Activated T-cell treated with anti-CD3 and anti-CD28 coated beads for 1 hour (primary cell): ENCODE measurements at places on chromosomes 5 and 9.

GRCh38 chr5:133828722-133829121 lies 139.7 kb downstream of the C5orf15 start:
- DNase-seq, result no peak

DNA sequence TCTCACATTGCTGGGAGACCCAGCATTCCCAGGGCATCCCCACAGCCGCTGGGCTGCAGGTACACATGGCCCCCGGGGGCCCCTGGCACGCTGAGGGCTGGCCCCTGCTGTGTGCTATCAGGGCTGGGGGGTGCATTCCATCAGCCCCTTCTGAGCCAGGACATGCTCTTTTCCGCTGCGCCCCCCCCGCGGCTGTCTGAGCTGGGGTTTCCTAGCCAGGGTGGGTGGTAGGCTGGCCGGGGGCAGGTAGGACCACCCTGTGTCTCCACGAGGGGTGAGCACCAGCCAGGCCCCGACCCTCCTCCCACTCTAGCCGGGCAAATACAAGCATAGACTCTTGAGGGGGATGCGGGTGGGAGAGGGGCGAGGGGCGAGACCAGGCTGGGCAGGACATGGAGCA lies 58.1 kb upstream of the FCN2 start:
- DNase-seq, result no peak

DNA sequence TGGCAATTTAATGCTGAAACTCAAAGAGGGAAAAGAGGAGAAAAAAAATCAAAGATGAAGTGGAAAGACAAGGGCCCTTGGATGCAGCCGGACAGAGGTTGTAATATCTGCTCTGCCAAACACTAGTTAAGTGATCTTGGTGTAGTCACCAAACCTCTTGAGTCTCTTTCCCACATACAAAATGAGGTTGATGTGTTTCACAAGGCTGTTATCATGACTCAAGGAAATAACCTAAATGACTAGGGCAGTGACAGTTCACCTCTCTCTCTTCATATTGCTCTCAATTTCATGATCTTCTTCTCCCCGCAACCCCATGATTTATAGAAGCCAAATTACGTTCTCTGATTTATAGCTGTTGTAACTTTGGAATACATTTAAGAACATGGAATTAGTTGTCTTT lies 44.9 kb downstream of the PIK3R1 start:
- DNase-seq, result no peak

DNA sequence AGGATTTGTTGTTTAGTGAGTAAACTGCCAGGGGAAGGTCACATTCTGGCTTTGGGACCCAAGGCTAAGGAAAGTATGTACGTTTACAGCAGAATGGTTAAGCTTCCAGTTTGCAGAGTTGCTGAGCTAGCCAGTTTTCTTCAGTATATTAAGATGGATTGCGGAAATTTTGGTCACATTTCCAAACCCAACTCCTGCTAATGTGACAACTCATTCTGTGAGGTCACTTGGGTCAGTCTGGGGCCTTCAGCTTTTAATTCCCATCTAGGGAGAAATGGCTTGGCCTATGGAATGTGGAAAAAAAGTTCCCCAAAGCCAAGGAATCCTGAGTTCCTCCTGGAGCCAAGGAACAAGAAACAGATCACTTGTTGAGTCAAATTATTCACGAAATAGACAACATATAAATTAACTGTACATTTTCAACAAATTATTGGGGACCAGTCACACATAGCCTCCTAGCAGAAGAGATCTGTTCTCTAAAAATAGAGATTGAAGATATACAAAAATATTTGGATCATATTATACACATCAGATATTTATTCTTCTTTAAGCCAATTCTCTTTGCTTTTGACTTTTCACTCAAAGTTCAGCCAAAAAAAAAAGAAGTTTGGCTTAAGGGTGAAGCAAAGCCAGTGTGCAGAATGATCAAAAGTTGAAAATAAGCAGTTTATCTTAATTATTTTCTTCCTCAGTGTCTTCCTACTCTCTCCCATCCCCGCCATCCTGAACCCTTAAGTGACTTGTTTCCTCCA lies 8.8 kb downstream of the KCNV2 start:
- no peak for DNase-seq

GRCh38 chr5:87746341-87746740 lies 333.6 kb upstream of the CCNH start:
- no peak for DNase-seq

DNA sequence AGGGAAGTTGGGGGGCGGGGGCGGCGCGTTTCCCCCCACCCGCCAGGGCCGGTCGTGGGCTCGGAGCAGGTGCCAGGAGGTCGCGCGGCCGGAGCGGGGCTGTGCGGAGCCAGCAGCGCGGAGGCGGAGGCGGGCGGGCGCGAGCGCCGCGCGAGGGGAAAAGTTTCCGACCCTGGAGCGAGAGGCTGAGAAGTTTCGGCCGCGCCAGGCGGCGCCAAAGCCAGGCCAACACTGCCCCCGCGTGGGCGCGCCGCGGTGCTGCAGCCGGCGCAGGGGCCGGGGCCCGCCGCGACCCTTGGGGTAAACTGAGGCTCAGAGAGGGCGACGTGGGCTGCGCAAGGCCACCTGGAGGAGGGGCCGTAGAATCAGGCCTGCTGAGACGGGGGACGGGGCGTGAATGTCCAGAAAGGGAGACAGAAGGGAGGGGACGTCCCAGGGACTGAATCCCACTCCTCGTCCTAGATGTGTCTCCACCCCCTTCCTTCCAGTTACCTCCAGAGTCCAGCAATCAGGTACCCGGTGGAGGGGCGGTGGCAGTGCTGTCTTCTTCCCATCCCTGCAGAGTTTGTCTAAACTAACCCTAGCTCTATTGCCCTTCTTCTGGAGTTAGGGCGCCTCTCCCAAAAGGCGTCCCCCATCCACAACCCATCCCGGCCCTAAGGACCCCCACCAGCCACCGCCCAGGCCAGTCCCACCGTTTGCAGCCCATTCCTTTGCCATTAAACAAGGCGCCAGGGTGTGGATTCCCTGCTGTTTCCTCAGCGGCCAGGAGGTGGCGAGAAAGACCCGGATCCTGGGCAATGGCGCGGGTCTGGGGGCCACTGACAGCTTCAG lies 10.2 kb downstream of the C9orf50 start:
- peak; percentile 64 for DNase-seq

DNA sequence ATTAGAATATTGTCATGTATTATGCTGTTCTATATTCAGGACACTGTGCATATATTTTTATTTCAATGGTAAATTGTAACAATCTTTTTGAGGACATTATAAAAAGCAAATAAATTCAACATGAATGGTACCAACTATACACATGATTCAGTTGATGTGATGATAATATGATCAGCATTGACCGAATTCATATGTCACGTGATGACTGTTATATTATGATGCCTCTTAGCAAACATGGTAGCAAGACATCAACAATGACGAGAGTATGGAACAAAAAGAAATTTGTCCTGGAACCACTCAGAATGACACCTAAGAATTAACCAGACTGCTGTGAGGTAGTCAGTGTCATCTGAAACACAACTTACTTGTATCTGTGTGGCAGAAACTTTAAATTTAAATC lies 161.5 kb upstream of the OR13F1 start:
- no peak for DNase-seq

DNA sequence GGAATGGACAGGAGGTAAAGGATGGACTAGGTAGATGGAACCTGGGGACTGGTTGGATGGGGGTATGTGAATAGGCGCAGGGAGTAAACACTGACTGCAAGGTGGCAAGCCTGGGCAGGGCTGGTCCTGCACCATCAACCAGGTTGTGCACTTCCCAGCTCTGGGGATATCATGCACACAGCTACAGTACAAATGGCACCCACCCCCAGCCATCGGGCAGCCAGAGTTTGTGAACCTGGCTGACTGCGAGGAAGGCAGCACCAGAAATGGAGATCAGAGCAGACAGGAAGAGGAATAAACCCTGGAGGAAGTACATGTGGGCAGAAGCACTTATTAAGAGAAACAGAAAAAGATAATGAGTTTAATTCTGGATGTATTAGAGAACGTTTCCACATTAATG lies 229.1 kb downstream of the ESM1 start:
- DNase-seq, result no peak

- DNase-seq, result no peak
Observed at GRCh38 chr5:103208460-103208859, 50.1 kb upstream of the MACIR start.

DNA sequence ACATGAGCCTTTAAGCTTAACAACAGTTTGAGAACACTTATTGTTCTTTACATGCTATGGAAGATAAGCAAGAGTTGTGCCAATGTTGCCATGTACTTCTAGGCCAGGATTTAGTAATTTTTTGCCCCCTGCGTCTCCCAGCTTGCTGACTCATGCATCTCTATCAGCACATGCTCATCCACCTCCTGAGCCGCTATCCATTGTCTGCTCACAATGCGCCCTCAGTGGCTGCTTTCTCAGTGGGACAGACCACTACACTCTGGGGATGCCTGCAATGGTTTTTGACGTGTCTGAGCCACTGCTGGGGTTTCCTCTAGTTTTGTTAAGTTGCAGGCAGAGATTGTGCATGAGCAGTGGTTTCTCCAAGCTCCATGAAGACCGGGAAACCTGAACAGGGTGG lies 50.9 kb upstream of the PHF2 start:
- no peak for DNase-seq

GRCh38 chr9:117303643-117304230 lies 111.1 kb downstream of the ASTN2 start:
- DNase-seq, result no peak

- peak; percentile 3 for DNase-seq
Observed at GRCh38 chr5:90264689-90265544, 144.6 kb downstream of the CETN3 start.

GRCh38 chr5:145921211-145921610 lies 15.2 kb upstream of the SH3RF2 start:
- no peak for DNase-seq

DNA sequence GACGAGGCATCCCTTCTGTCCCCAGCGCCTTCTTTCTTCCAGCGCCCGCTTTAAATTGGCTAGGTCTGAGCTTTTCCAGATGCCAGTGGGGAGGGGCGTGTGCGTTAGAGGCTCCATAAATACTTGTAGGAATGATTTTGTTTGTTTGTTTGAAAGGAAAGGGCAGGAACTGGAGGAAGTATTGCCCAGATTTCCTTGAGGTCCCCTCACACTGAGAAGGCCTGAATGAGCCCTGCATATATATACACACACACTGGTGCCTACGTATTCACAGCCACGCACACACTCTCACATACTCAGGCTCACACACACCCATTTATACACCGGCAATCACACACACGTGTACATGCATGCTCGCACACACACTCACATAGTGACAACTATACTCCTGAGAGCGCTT lies 1.0 kb upstream of the SLIT3 start:
- DNase-seq, result no peak

GRCh38 chr5:172185096-172185461 lies 2.9 kb downstream of the STK10 start:
- no peak for DNase-seq

DNA sequence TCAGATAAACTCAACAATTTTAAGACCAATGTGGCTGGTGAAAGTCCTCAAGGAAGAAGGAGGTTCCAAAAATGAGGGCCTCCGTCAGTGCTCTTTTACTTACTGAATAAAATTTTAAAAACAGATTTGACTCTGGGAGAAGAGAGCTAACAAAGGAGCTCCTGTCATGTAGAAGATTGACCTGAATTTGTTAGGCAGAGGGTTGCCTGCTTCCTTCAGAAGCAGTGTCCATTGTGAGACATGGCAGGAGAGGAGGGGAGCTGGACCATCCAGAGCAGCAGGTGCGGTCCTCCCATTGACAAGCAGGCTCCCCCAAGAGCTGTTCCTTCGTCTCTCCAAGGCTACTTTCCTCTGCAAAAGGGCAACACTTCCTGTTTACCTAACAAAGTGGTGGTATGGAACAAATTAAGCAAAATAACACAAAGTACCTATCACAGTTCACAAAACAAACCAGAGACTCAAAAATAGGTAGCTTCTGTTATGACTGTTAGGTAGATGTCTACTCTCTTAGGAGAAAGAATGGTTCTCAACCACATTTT lies 238.1 kb downstream of the DENND1A start:
- DNase-seq, result no peak

DNA sequence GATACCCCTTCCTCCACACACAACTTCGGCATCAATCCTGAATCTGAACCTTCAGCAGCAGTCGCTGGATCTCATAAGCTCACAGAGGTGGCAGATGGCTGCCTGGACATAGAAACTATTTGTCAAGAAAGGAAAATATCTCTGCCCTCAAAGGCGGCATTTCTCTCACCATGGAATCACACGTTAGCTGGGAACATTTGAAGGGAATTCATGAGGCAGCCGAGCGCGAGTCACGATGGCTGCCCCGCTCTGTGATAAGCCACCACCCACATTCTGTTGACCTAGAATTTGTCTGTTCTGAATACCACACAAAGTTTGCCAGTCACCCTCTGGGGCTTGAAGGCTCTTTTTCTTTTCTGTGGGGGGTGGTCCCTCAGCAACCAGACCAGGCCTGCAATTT lies 157.9 kb downstream of the FSTL4 start:
- DNase-seq, result no peak

- no peak for DNase-seq
Observed at GRCh38 chr5:68411161-68411560, 195.6 kb downstream of the PIK3R1 start.

DNA sequence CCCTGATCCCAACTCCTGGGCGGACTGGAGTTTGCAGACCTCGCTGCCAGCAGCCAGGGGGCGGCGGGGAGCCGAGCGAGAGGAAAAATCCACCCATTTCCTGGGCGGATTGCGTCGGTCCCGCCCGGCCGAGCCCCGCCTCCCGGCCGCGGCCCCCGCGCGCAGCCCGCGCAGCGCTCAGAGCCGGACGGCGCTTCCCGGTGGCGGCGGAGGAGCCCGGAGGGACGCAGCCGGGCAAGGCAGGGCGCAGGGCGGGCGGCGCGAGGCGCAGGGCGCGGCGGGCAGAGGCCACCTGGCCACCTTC lies at the start of gene OLFM1:
TSS of gene OLFM1 (plus strand) at position 180 of the 304 bp plus-strand sequence. CDS start 322 bp downstream, outside the sequence.
- no peak for DNase-seq

DNA sequence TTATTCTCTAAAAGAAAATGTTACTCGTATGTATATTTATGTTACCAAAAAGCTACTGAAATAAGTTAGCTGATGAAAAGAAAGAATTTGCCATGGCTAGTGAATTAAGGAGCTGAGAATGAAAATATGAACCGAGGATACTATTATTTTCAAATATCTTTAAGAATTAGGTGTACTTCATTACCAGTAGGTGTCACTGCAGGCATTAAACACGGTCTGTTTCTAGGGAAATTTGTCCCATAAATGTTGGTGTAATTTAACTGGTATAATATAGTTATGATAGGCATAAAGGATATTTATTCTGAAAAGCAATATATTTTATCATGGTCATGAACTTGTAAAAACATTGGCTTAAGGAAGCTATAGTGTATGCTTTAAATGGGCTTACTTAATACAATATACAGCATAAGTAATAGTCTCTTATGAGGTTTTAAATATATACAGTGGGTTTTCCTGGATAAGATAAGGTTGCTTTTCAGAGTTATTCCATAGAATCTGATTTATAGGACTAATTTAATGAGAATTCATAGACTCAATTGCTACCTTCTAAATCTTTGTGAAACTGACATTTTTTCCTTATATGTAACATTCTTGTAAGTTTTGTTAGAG lies 72.4 kb upstream of the MPDZ start:
- no peak for DNase-seq

DNA sequence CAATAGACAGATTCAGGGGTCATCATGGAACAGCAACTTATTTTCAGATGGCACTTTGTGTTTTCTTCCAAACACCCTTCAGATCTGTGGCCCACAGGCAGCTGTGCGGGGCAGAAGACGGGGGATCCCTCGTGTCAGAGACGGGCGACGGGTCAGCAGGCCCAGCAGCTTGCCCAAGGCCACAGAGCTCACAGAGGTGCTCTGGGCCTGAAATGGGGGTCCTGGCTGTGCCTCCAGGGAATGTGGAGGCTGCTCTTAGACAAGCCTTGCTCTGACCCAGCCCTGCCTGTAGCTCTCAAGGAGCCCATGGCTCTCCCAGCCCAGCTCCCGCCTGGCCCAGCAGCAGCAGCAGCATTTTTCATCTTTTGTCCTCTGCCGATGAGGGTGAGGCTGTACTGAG lies 40.9 kb upstream of the SARDH start:
- DNase-seq, result no peak
